Progenitor cell of endocrine pancreas (in vitro differentiated cells): ENCODE measurements at places on chromosomes 7 and 10. TPM values are rescaled to one million over a fixed set of nuclear protein-coding genes. Genes with fewer than 3 reads are reported as not detected.

SLC26A5 gene
- total RNA-seq: 0.17 TPM in 1 of 2 replicates, not detected in the other

ARHGAP22 gene
- 3.8 and 4.7 TPM in 2 replicates for total RNA-seq

ZNF22 gene
- total RNA-seq: 44.1 and 46.0 TPM in 2 replicates

PAXIP1 gene
- total RNA-seq: 26.4 and 27.7 TPM in 2 replicates

ENKUR gene
- total RNA-seq: 0.46 and 1.0 TPM in 2 replicates

PLXNA4 gene
- total RNA-seq: 0.38 and 0.40 TPM in 2 replicates

CTAGE8 gene
- total RNA-seq: 7.2 and 8.9 TPM in 2 replicates

SPAG6 gene
- total RNA-seq: 8.5 and 8.9 TPM in 2 replicates

GRID2IP gene
- 2.0 and 2.5 TPM in 2 replicates for total RNA-seq
